ENCODE measurements at places on chromosomes 4 and X.

DNA sequence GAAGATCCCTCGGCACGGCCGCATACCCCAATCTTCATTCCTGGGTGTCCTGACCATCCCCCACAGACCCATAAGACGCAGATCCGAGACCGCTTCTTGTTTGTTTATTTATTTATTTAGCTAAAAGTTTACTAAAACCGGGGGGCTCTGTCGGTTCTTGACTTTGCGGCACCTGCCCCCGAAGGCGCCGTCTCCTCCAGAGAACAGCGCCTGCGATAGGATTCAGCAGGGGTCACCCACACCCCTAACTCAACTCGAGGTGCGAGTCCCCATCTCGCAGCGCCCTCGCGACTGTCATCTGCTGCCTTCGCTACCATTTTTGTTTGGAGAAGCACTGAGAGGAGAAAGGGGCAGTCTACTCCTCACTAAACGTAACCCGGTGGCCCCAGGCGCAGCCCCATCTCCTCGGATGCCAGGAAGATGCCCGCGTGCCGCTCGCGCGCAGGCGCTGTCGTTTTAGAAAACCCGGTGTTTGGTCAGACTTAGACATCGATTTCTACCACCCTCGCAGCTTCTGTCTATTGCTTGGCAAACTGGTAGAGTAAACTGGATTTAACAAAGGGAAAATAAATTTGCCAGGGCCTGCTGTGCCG, 18.9 kb upstream of the GPR101 start:
- no peak overlapping the region for H3K27ac ChIP-seq
- H3K4me3 ChIP-seq, result peak overlapping the region; percentile 91
- DNase-seq, result peak; percentile 13
- peaks cover 48% of the 10 kb centered on the region for H3K27me3 ChIP-seq
- H3K36me3 ChIP-seq, result no peaks in the 10 kb centered on the region
- peaks cover 11% of the 10 kb centered on the region for H3K4me1 ChIP-seq

GRCh38 chr4:5100336-5100735, 49.1 kb downstream of the STK32B start:
- H3K27me3 ChIP-seq, result no peaks in the 10 kb centered on the region
- H3K4me3 ChIP-seq, result no peak overlapping the region
- H3K36me3 ChIP-seq, result no peaks in the 10 kb centered on the region
- no peak for DNase-seq
- no peaks in the 10 kb centered on the region for H3K4me1 ChIP-seq
- no peak overlapping the region for H3K27ac ChIP-seq

DNA sequence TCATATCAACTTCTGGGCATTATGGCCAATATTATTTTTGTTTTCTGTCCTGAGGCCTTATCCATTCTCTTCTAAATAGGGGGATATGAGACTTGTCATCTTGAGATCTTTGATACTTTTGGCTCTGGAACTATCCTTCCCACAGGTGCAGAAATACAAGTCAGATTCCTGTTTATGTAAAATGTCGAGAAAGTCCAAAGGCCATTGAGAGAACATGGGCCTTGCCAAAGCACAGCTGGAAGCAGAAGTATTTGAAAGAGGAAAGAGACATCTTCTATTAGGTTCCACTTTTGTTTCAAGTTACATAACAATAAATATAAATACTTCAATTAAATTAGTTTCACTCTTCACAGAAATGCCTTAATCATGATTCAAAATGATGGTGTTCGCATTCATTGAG, 20.8 kb upstream of the PRSS48 start:
- no peaks in the 10 kb centered on the region for H3K27me3 ChIP-seq
- H3K27ac ChIP-seq, result no peak overlapping the region
- no peak for DNase-seq

- no peak overlapping the region for H3K4me3 ChIP-seq
- no peaks in the 10 kb centered on the region for H3K27me3 ChIP-seq
- DNase-seq, result no peak
- no peak overlapping the region for H3K27ac ChIP-seq
Observed at GRCh38 chrX:79477691-79478090, 110.6 kb upstream of the ITM2A start.

- peaks cover 61% of the 10 kb centered on the region for H3K36me3 ChIP-seq
- H3K27ac ChIP-seq, result no peak overlapping the region
- H3K4me3 ChIP-seq, result no peak overlapping the region
- peaks cover 1% of the 10 kb centered on the region for H3K4me1 ChIP-seq
- DNase-seq, result no peak
- no peaks in the 10 kb centered on the region for H3K27me3 ChIP-seq
Observed at GRCh38 chr4:3183008-3183407, 66.0 kb upstream of the MSANTD1 start.

GRCh38 chrX:103730796-103731493, 20.2 kb downstream of the TMEM31 start:
- peaks cover 4% of the 10 kb centered on the region for H3K27me3 ChIP-seq
- peaks cover 10% of the 10 kb centered on the region for H3K4me1 ChIP-seq
- H3K27ac ChIP-seq, result no peak overlapping the region
- H3K4me3 ChIP-seq, result no peak overlapping the region

- H3K36me3 ChIP-seq, result peaks cover 7% of the 10 kb centered on the region
- no peak for DNase-seq
- H3K4me3 ChIP-seq, result no peak overlapping the region
Observed at GRCh38 chr4:146462251-146462650, 59.5 kb downstream of the SLC10A7 start.

GRCh38 chr4:148332486-148332885, 109.7 kb downstream of the NR3C2 start:
- no peak overlapping the region for H3K27ac ChIP-seq
- no peak overlapping the region for H3K4me3 ChIP-seq
- DNase-seq, result no peak
- H3K36me3 ChIP-seq, result no peaks in the 10 kb centered on the region

GRCh38 chr4:58149404-58150085, 1039.4 kb upstream of the IGFBP7 start:
- no peak overlapping the region for H3K27ac ChIP-seq
- no peaks in the 10 kb centered on the region for H3K27me3 ChIP-seq
- H3K36me3 ChIP-seq, result no peaks in the 10 kb centered on the region
- H3K4me1 ChIP-seq, result no peaks in the 10 kb centered on the region
- no peak for DNase-seq

DNA sequence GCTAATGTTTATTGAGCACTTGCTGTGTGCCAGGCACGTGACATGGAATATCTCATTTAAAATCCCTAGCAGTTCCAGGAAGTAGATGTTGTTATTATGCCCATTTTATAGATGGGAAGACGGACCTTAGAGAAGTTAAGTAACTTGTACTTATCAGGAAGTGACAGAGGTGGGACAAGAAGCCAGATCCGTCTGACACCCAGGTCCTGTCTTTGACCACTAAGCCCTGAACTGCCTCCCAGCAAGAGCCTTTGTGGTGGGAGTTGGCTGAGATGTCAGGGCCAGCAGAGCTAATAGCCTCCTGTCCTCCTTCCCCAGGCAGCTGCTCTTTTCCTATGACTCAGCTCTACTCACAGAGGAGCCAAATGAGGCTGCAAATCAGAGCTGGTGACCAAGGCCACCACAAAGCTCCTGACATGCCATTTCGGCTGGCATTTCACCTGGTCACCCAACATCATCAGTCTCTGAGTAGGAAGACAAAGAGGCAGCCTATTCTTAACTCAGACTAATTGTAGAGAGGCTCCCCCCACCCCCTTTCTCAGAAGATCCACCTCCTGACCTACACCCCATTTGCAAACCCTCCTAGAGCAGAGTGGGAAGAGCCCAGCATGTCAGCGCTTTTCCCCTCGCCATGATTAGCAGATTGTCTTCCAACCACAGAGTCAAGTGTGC, 175.1 kb upstream of the KIT start:
- DNase-seq, result no peak
- H3K27ac ChIP-seq, result no peak overlapping the region
- no peaks in the 10 kb centered on the region for H3K36me3 ChIP-seq
- H3K4me1 ChIP-seq, result no peaks in the 10 kb centered on the region
- no peak overlapping the region for H3K4me3 ChIP-seq
- H3K27me3 ChIP-seq, result no peaks in the 10 kb centered on the region

GRCh38 chr4:154465085-154465484, 26.5 kb downstream of the DCHS2 start:
- DNase-seq, result no peak
- peaks cover 8% of the 10 kb centered on the region for H3K27me3 ChIP-seq
- H3K4me1 ChIP-seq, result no peaks in the 10 kb centered on the region
- H3K27ac ChIP-seq, result no peak overlapping the region
- no peaks in the 10 kb centered on the region for H3K36me3 ChIP-seq
- H3K4me3 ChIP-seq, result no peak overlapping the region

DNA sequence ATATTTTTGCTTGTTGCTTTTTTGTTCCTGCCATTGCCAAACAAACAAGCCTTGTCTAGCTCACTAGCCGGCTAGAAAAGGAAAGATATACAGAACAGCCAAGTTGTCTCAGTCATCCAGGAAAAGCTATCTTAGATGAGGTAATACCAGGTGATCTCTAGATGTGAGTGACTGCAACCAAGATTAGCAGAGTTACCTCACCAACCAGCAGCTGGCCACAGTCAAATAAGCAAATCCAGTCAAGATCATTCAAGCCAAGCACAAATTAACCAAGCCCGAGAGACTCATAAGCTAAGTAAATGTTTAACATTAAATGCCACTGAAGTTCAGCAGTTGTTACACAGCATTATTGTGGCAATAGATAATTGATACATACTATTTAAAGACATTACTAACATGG, 108.6 kb downstream of the CENPC start:
- H3K27ac ChIP-seq, result no peak overlapping the region
- H3K36me3 ChIP-seq, result peaks cover 31% of the 10 kb centered on the region
- H3K27me3 ChIP-seq, result no peaks in the 10 kb centered on the region
- DNase-seq, result no peak
- peaks cover 7% of the 10 kb centered on the region for H3K4me1 ChIP-seq

GRCh38 chr4:138689187-138689586, 326.4 kb upstream of the NOCT start:
- H3K4me3 ChIP-seq, result no peak overlapping the region
- no peaks in the 10 kb centered on the region for H3K27me3 ChIP-seq
- H3K36me3 ChIP-seq, result no peaks in the 10 kb centered on the region

DNA sequence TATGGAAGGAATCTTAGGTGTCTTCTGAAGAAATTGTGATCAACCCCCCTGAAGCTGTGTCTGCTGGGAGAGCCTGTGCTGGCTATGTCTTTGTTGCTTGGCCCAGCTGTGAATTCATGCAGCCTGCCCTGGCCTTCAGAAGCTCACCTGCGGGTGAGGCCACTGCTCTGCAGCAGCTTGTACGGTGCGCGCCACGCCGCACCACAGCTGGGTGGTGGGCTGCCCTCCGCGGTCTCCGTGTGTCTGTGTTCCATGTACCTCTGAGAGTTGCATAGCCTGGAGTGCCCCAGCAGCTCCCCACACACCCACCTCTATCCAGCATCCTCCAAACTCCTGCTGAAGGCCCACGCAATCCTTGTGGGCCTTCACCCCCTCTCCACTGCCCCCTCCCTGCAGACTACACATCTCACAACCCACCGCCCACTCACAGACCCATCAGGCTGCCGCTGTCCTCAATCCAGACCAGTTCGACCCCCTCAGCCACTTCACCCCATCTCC, 65.6 kb downstream of the ENPP6 start:
- peaks cover 13% of the 10 kb centered on the region for H3K4me1 ChIP-seq
- peaks cover 8% of the 10 kb centered on the region for H3K27me3 ChIP-seq
- H3K36me3 ChIP-seq, result no peaks in the 10 kb centered on the region
- H3K27ac ChIP-seq, result no peak overlapping the region
- DNase-seq, result no peak

GRCh38 chr4:123248085-123248659, 148.4 kb upstream of the SPRY1 start:
- H3K27ac ChIP-seq, result no peak overlapping the region
- DNase-seq, result no peak
- H3K4me1 ChIP-seq, result no peaks in the 10 kb centered on the region
- H3K4me3 ChIP-seq, result no peak overlapping the region

DNA sequence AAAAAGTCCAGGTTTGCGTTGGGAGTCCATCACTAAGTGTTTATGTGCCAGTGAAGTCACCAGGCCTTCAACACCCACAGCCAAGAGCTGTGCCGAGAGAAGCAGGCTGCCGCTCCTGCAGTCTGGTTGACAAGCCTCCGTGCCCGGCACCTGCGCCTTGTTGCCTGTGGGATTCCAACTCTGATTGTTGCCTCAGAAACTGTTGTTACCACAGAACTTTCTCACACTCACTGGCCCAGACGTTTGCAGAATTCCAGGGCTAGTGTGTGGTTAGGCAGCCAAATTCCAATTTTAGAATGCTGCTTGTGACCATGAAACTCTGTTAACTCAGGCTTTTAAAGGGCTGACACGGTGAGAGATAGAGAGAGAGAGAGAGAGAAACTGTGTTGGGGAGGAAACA, 119.5 kb upstream of the LIMCH1 start:
- peaks cover 8% of the 10 kb centered on the region for H3K27me3 ChIP-seq
- no peaks in the 10 kb centered on the region for H3K36me3 ChIP-seq
- DNase-seq, result no peak
- peaks cover 3% of the 10 kb centered on the region for H3K4me1 ChIP-seq
- no peak overlapping the region for H3K27ac ChIP-seq
- H3K4me3 ChIP-seq, result no peak overlapping the region

- no peak overlapping the region for H3K27ac ChIP-seq
- no peak for DNase-seq
- no peaks in the 10 kb centered on the region for H3K36me3 ChIP-seq
- H3K4me3 ChIP-seq, result no peak overlapping the region
- H3K27me3 ChIP-seq, result peaks cover 3% of the 10 kb centered on the region
Observed at GRCh38 chrX:118802857-118803256, 20.8 kb upstream of the ZCCHC12 start.

- peaks cover 33% of the 10 kb centered on the region for H3K27me3 ChIP-seq
- H3K4me3 ChIP-seq, result peak overlapping the region; percentile 29
- peaks cover 29% of the 10 kb centered on the region for H3K4me1 ChIP-seq
- peak overlapping the region; percentile 60 for H3K27ac ChIP-seq
- H3K36me3 ChIP-seq, result no peaks in the 10 kb centered on the region
- DNase-seq, result no peak
Observed at GRCh38 chrX:72121383-72121782, 10.3 kb downstream of the RTL5 start.

DNA sequence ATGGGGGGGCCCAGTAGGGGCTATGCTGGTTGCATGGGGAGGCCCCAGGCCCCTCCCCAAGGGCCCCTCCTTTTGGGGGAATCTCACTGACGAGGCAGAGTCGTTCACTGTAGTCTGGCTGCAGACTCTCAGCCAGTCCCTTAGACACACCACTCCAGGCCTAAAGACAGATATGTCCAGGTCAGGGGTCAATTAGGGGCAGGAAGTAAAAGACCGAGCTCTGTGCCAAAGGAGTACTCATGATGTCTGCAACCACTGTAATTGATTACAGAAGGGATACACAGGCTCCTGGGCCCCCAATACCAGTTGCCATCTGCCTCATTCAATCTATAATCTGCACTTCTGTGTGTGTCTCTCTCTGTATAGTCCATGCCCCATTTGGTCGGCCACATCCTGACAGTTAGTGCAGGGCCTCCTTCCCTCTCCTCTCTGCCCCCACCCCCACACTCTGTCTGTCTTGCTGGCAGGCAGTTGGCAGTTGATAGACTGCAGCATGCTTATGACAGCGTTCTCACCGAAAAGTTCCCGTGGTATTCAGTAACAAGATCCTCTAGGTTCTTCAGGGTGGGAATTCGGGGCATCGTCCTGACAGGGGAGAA, 1.3 kb upstream of the CXorf65 start:
- peaks cover 53% of the 10 kb centered on the region for H3K4me1 ChIP-seq
- peak overlapping the region; percentile 94 for H3K4me3 ChIP-seq
- DNase-seq, result peak; percentile 30
- H3K27ac ChIP-seq, result peak overlapping the region; percentile 99
- no peaks in the 10 kb centered on the region for H3K27me3 ChIP-seq

- DNase-seq, result no peak
- no peak overlapping the region for H3K27ac ChIP-seq
- H3K36me3 ChIP-seq, result peaks cover 10% of the 10 kb centered on the region
- peaks cover 31% of the 10 kb centered on the region for H3K4me1 ChIP-seq
Observed at GRCh38 chr4:168484626-168485025, 4.3 kb upstream of the DDX60L start.

Measured in T-helper 2 cell treated with Interferon-gamma antibody and Interleukin-4, amounts not matched to agents 5 μg/mL and 100 μg/mL, for 36 hours (primary cell).